Cerebellum (tissue), 4 donors: ENCODE measurements at places on chromosomes 11 and 22. TPM values are rescaled to one million over a fixed set of nuclear protein-coding genes. Genes with fewer than 3 reads are reported as not detected.

Gene BID
- 19.2 TPM for total RNA-seq

Gene MS4A7
- total RNA-seq = 3.5 TPM

DNA sequence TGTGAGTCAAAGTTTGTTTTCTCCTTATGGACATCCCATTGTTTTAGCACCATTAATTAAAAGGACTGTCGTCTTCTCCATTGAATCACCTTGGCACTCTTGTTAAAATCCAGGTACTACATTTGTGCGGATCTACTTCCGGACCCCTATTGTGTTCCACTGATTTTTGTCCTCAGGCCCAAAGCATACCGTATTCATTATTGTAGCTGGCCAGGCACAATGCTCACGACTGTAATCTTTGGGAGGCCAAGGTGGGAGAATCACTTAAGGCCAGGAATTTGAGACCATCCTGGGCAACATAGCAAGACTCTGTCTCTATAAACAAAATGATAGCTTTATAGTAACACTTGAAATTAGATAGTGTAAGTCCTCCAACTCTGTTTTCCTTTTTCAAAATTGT, 8.9 kb upstream of the GNB1L start:
- DNase-seq = no peak

DNA sequence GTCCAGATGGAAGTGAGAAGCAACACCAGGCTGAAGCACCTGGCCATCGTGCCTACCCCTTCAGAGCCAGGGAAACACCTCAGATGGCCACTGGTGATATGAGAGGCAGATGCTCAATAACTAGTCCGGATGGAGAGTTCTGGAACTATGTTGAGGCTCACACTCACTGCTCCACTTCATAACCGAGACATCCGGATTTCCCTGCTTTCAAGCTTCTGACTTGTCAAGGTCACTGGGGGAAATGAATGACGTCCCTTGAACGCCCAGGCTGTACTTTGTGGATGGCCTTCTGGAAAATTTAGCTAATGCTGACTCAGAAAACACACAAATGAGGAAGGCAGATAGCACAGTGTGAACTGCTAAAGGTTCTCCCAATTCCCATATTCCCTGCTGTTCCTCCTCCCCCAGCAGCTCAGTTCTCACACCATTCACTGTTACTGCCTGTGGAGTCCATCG, at the start of gene LYVE1:
Gene LYVE1 (minus strand): TSS at position 180 of the 456 bp plus-strand sequence. CDS start 133 bp downstream, at position 47.
- no peak for DNase-seq

GRCh38 chr22:27512283-27512761, 289.2 kb downstream of the MN1 start:
- no peak for DNase-seq
